GM12864 (cell line): ENCODE measurements at places on chromosomes 16 and 17.
A peak's percentile ranks its signal among the peaks of the same experiment; 100 is the strongest.

GRCh38 chr16:13793841-13794409 lies 126.0 kb upstream of the ERCC4 start:
- DNase-seq: no peak

GRCh38 chr17:81831563-81831956 lies 1.5 kb downstream of the MCRIP1 start:
- no peak for DNase-seq

DNA sequence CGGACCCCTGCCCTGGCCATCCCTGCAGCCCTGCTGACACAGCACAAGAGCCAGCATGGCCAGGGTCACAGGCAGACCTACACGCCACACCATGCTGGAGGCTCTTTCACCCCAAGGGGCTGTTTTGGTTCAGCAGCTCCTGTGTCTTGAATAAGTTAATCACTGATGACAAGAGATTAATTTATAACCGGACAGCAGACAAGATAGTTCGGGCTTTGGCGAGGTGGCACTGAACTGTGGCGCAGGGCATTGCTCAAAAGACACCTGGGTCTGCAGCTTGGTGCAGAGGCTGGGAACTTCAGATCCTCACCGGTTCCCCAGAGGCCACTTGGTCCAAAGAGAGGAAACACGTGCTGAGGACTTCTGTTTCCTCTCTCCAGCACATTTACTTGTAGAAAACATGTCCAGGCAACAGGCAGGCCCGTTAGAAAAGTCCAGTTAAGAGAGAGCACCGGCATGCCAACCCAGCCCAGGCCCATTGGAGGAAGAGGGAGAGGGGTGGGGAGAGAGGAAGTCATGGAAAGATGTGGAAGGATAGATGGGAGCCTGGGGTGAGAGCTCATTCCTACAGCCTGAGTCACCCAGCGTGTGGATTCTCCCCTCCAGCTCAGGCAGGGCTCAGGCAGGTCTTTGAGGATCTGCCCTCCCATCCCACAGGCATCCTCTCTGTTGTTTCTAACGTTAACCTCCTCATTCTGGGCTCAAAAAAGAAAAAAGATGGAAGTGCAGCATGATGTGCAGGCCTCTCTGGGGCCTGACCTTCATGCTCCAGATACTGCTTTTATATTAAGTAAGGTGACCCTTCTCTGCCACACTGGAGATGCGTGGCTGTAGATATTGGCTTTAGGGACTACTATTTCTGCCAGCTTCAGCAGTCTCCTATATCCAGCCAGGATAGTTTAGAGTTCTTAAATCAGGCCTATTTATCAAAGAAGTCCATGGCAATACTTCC lies 80.0 kb upstream of the HNF1B start:
- DNase-seq: no peak

GRCh38 chr16:88453611-88454522 lies 787 bp downstream of the ZFPM1 start:
- DNase-seq: no peak

- DNase-seq: no peak
Measured at GRCh38 chr17:72175263-72175662, 54.4 kb downstream of the SOX9 start.

- no peak for DNase-seq
Measured at GRCh38 chr17:63626551-63627180, 4.4 kb downstream of the MAP3K3 start.

DNA sequence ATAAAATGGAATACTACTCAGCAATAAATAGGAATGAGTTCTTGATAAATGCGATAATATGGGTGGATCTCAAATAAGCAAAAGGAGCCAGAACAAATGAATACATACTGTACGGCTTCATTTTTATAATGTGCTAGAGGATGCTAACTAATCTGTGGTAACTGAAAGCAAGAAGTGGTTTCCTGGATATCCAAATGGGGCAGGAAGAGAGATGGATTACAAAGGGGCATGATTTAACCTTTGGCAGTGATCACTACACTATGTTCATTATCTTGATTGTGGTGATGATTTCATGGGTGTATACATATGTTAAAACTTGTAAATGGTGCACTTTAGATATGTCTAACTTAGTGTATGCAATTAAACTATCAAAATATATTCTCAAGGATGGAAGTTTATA lies 222.3 kb upstream of the TBX2 start:
- DNase-seq: no peak

DNA sequence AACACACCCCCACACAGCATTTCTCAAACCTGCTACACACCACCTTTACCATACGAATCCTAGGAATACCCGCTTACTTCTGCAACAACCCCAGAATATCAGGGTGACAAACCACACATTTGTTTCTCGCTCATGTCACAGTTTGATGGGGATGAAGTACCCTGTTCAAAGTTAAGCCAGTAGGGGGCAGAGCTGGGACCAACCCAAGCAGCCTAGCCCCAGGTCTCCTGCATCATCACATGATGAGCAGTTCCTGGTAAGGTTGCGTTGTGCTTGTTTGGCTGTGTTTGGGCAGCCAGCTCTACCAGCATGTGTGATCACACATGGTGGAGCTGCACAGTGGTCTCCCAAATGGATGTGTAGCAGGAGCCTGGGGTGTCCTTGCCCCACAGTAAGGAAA lies 103.6 kb upstream of the C16orf82 start:
- DNase-seq: no peak

DNA sequence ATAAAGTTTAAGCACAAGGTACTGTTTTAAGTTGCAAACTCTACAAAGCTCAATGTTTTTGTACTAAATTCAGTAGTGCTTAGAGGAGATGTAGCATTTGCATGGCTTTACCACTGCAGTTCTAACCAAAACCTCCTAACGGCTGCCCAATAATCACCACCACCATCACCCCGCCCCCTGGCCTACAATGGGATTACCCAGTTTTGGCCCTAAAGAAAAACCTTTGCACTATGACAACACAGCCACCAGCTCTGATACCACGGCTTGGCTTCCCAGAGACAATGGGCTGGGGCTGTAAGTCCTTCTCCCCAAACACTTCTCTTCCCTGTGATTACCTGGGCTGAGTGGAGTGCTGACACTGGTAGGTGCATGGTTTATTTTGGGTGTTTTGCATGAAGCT lies 58.4 kb upstream of the MTMR4 start:
- DNase-seq: no peak

- peak; percentile 21 for DNase-seq
Measured at GRCh38 chr17:61495161-61495857, 43.1 kb downstream of the TBX4 start.

GRCh38 chr16:58556678-58557077 lies 41.4 kb downstream of the SETD6 start:
- DNase-seq: no peak

DNA sequence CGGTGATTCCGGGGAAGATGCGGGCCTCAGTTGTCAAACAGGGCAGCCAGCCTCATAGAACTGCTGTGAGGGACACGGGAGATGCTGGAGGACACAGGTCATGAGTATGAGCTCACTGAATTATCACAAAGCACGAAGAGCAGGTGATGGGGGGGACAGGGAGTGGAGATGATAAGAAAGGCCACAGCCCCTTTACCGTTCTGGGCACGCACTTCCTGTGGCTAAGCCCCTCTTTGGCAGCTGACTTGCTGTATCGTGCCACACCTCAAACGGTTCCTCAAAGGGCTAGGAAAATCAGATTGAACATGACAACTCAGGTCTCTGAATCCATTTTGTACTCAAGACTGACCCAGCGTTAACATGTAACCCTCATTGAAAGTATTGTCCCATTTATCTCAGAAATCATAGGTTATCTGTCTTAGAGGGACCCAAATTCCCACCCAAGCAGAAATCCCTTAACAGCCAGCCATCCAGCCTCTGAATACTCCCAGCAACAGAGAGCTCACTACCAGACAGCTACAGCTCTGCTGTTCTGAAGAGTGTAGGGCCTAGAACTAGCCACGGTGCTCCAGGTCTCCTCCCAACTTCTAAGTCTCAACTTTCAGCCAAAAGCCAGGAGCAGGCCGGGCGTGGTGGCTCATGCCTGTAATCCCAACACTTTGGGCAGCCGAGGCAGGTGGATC lies 5.0 kb upstream of the SRL start:
- no peak for DNase-seq

- DNase-seq: no peak
Measured at GRCh38 chr16:50496990-50497389, 51.2 kb upstream of the NKD1 start.

DNA sequence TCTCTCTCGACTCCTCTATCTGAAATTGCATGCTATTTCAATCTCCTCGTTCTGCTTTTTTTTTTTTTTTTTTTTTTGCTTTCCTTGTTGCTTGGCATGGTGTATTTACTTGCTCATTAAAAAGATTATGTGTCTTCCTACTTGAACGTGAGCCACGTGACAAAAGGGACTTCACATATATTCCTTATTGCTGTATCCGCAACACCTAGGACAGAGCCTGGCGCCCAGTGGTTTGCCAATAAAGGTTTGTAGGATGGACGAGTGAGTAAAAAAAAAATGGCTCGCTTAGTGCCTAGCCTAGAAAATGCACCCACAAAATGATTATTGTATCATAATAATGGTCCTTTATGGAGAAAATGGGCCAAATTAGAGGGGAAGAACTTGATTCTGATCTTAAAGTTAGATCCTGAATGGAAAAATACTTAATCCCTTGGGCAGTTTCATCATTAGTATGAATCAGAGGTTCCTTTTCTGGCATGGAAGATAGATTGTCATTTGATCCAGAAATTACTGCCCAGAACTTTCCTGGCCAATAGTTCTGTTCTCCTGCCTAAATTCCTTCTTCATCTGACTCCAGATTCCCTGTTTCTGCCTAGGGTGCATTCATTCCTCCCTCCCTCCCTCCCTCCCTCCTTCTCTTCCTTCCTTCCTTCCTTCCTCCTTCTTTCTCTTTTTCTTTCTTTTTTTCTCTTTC lies 13.6 kb upstream of the TMEM220 start:
- DNase-seq: no peak

DNA sequence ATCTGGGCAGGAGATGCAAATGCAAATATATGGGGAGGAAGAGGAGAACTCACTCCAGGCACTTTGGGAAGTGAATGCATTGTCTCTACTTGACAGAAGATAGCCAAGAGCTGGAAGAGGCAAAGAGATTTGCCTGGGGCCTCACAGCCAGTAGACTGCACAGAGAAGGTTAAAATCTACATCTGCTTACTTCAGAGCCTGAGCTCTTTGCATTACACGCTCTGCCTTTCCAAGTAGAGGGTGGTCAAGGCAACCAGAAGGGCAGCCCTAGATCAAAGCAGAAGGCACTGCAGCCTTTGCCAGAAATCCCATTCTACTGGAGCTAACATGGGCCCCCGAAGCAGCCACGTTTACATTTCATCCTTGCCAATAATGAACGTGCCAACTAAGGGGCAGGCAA lies 407.2 kb upstream of the CCL2 start:
- no peak for DNase-seq

- no peak for DNase-seq
Measured at GRCh38 chr16:6611535-6611934, 721.1 kb upstream of the RBFOX1 start.

GRCh38 chr16:87436225-87437172 lies 44.4 kb downstream of the MAP1LC3B start:
- DNase-seq: no peak

DNA sequence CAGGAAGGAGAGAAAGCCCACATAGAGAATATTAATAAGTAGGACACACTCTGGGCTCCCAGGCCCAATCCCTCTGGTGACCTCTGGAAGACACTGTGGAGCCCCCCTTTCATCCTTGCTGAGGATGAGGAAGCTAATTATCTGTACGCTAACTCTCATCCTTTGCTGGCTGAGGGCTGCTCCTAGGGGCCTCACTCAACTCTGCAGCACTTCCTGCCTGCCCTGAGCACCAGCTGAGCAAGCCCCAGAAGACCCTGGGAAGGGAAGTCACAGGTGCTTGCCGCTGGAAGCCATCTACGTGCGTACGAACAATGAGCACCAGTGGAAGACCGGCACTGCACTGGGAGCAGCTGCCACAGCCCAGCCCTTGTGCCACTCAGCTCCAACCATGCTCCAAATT lies 145.8 kb upstream of the CDH5 start:
- DNase-seq: no peak

- DNase-seq: no peak
Measured at GRCh38 chr17:51992864-51993416, 165.6 kb downstream of the CA10 start.

DNA sequence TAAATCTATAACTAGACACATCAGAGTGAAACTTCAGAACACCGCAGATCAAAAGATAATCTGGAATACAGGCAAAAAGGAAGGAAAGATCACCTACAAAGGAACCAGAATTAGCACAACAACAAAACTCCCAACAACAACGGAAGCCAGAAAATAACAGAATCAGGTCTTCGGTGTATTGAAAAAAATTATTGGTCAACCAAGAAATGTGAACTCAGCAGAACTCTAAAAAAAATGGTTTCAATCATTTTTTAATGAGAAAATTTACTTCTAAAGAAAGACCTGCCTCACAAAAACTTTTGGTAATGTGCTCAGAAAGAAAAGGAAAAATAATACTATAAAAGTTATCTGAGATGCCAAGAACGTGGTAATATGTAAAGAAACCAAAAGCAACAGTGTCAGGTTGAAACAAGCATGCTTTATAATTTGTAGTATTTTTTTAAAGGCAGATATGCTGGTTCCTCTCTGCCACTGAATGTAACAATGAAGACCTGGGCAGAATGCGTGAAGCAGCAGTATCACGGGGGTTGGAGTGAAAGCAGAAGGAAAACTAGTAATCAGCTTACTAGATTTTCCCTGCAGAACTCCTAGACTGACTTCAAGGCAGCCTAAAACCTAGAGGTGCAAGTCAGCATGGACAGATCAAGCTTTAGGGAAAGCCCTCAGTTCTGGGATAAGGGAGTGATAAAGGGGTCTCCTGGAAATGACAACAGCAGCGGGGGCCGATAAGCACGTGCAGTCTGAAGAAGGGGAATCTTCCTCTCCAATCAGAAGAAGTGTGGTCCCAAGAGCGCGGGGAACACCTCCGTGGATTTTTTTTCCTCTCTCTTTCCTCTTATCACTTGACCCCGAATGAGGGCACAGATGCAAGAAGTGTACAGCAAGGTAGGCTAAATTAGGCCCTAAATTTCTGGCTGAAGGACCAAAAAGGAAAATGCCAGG lies 80.9 kb upstream of the TEKT1 start:
- no peak for DNase-seq

DNA sequence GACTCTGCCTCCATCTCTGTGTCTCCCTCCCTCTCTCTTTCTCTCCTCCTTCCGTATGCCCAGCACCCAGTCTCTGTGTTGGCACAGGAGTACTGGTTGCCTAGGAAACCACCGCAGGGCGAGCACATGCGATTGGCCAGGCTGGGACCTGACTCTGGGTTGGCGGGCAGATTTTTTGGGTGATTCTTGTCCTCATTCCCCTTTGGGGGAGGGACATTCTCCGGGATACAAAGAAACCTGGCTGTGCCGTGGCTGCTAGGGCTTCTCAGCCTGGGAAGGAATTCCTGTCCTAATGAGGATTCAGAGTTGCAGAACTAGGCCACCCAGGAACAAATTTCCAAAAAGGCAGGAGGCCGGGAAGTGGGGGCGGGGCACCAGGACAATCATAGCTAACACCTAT lies 168.9 kb downstream of the SHISA9 start:
- no peak for DNase-seq

- DNase-seq: no peak
Measured at GRCh38 chr17:70905796-70906195, 736.5 kb downstream of the KCNJ2 start.
